ENCODE measurements at places on chromosomes 3 and 15. TPM values are rescaled to one million over a fixed set of nuclear protein-coding genes. Genes with fewer than 3 reads are reported as not detected.

GRCh38 chr3:155745795-155746550 is 1.1 kb upstream of the PLCH1 start:
- no peak for DNase-seq

ADGRG7 gene
- total RNA-seq = 26.5 TPM

DNA sequence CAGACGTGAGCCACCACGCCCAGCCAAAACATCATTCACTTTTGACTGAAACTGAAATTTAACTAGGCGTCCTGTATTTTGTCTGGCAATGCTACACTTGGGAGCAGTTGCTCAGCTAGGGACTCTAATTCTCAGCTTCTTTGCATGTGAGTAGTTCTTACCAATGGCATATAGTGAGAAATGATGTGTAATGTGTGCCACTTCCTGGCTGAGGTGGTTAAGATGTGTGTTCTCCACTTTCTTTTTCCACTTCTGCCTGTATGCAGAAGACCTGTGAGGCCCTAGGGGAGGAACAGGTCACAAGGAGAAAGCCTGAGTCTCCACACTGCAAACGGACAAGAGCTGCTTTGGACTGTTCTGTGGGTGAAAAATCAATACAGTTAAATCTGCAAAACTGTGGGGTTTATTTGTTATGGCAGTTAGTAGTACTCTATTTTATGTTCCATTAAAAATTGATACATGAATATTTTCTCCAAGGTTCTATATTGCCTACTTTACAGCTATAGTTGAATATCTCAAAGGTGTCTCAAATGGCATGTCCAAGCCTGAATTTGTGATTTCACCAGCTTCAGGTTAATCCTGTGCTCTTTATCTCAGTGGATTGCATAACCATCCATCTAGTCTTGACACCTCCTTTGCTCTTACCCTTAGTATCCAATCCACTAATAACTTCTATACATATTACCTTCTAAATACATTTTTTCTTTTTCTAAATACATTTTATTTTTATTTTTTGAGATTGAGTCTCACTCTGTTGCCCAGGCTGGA is 59.3 kb downstream of the NR1D2 start:
- DNase-seq = peak; percentile 35

MYLK gene
- not detected for total RNA-seq

- DNase-seq = peak; percentile 43
Observed at GRCh38 chr3:126913524-126913923, 69.4 kb upstream of the PLXNA1 start.

DNA sequence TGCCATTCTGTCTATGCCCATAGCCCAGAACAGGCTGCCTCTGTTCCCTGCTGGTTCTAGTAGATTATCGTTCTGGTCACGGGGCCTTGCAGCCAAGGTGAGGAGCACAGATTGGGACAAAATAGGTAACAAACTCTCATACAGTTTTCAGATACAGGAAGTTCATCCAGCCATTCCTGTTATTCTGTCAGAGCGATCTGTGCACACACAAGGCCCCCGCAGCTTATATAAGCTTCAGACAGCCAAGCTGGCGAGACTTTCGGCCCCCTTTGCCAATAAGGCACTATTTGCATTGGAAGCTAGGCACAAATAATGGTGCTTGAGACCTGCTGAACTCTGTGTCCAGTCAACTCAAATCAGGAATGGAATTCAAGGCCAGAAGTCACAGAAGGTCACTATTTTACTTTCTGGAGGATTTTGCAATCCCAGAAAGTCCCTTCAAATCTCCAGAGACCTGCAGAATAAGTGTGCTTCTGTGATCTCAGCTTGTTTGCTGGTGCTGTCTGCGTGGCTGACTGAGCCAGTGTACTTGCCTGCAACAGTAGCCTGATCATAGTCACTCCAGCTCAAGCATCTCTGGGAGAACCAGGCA is 69.4 kb downstream of the BFSP2 start:
- no peak for DNase-seq

ANKUB1 gene
- total RNA-seq = not detected

- DNase-seq = no peak
Observed at GRCh38 chr3:69214241-69214640, 91.8 kb upstream of the LMOD3 start.

DNA sequence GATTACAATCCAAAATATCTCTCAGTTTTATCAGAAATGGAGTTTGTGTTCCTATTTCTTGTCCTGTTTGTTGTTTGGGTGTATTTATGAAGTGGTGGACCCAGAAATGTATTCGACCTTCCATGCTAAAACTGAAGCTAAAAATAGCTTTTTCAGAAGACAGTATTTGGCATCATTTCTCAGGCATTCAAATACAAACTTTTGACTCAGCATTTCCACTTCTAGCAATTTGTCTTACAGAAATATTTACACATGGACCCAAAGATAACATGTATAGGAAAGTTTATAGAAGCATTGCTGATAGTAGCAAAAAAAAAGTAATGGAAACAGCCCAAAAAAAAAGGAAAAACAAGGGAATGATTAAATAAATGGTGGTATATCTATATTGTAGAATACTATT is 156.3 kb downstream of the HCN4 start:
- no peak for DNase-seq

DNA sequence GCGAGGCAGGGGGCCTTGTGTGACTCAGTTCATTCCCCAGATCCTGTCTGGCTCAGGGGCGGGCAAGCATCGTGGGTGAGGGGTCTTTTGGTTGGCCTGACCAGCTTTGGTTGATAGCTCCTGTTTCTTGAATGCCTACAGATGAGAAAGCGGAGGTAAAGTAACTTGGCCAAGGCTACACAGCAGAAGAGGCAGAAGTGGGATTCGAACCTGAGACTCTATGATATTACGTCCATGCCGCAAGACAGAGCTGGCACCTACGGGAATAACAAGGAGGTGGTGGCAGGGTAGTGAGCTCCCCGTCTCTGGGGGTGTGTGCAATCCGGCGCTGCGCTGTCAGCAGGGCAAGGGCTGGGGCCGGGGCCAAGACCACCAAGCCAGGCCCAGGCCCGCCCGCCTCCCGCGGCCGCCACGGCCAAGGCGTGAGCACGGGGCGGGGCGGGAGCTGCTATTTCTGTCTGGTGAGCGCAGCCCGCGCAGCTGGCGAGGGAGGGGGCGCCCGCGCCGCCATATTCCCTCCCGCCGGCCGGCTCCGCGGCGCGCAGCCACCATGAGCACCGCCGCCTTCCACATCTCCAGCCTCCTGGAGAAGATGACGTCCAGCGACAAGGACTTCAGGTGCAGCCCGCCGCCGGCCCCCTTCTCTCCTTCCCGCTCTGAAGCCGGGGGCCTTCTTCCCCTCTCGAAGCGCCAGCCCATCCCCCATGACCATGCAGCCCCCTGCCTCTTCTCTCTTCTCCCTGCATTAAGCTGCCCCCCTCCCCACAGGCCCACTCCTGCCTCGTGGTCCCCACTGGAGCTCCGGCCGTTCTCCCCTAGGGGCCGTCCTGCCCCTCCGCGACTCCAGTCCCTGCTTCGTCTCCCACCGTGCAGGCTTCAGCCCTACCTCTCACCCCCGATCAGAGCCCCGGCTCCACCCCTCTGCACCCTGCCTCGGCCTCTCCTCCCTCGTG is at the start of gene CAND2:
Gene CAND2, plus strand, starts transcription at position 510 of the 953 bp plus-strand sequence. Its CDS starts 41 bp downstream, at position 551.
- no peak for DNase-seq

GRCh38 chr3:152710549-152710948 is 124.4 kb upstream of the P2RY1 start:
- DNase-seq = no peak

CORO2B gene
- total RNA-seq = not detected

CLEC3B gene
- 0.29 TPM for total RNA-seq

DNA sequence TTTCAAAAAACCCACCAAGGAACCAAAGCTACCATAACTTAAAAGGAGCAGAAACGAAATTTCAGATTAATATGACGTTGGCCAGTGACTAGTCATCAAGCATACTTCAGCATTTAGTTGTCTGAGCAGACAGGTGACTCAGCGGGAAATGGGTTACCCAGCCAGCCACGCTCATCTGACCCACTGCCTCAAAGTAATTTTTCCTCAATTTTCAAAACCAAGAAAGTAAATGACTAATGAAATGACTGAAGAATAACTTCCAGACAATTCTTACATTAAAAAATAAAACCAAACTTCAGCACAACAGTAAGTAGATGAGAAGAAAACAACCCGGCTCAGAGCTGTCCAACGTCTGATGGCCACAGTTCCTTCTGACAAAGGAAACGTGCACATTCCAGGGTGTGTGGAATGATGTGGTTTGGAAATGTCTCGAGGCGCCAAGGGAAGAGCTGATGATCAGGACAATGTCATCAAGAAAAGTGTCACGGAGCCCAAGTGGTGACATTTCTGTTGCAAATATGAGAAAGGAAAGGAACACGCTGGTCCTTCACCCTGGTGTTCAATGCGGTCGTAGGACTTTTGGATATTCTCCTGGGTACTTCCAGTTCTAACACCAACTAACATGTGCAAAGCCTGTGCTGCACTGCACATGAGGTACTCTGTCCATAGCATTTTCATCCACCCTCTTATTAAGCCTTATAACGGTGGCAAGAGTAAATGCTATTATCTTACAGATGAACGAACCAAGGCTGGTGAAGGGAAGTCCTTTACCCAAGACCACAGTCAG is 79.1 kb downstream of the FOXP1 start:
- no peak for DNase-seq

GRCh38 chr3:196501316-196502044 is 2.1 kb downstream of the RNF168 start:
- DNase-seq = no peak

GRCh38 chr15:77702211-77702957 is 69.7 kb upstream of the LINGO1 start:
- peak; percentile 44 for DNase-seq

ZBBX gene
- not detected for total RNA-seq

DNA sequence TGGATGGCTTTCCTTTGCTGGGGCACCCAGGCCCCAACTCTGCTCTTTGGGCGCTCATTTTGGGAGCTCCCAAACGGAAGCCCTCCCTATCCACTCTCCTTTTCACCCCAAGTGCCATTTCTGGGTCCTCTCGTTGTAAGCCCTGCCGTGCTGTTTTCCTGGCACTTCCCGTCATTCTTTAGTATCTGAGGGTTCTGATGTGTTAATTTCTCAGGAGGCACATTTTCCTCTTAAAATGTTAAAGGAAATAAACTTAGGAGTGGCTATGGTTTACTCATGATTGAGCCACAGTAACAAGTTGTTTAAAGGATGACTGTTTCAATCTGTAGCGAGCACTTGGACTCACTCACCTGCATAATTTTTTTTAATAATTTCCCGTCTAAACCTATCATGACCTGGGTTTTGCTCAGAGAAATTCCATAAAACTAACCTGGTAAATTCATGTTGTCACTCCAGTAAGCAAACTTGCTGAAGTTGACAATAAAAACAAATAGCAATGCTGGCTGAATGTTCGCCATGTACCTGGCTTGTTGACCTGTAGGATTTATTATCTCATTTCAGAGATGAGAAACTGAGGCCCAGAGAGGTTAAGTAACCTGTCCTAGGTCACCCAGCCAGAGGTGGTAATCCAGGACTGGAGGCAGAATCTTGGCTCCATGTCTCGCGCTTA is 10.6 kb downstream of the ALDH1A3 start:
- DNase-seq = no peak

GRCh38 chr3:87975716-87976115 is 83.1 kb downstream of the CGGBP1 start:
- DNase-seq = no peak

SERPINI2 gene
- not detected for total RNA-seq

DNA sequence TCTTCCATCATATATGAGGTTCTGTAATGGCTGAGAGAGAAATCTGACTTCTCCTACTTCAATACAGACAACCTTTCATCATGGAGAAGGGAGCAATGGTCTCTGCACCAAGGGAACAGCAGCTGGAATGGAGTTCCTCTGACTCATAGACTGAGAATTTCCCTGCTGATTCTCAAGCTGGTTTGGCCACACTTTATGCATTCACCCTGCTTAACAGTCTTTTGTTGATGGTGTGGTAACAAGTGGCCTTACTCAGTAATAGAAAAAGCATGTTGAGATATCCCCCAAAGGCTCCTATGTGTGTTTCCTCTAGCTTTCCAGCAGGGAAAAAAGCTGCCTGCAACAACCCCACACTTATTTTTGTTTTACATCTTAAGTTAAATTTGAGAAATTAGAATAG is 138.1 kb downstream of the GREM1 start:
- DNase-seq = no peak

DNA sequence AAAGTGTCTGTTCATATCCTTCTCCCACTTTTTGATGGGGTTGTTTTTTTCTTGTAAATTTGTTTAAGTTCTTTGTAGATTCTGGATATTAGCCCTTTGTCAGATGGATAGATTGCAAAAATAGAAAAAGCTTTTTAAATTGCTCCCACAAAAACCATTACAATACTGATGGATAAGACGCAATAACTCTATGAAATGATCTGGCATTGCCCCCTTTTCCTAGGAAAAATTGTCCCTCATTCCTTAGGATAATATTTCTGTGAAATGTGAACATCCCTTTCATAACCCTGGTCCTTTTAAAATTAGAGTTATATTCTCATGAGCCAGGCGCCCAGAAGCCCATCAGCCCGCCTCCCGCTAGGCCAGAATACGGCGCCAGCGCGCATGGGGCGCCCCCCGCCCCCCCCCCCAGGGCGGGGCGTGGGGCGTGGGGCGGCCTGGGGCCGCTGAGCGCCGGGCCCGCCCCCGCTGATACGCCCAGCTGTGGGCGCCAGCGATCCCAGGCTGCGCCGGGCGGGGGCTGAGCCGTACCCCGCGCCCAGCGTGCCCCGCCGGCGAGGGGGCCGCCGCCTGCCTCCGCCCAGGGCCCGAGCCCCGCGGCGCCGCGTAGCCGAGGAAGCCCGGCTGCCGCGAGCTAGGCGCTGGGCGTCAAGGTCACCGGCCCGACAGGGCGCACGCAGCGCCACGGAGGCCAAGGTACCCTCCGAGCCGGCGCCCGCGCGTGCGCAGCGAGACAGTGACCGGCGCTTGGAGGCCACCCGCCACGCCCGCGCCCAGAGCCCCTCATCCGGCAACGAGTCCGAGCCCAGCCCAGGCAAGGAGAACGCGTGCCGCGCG is 11.1 kb upstream of the ROPN1B start:
- DNase-seq = no peak

DNA sequence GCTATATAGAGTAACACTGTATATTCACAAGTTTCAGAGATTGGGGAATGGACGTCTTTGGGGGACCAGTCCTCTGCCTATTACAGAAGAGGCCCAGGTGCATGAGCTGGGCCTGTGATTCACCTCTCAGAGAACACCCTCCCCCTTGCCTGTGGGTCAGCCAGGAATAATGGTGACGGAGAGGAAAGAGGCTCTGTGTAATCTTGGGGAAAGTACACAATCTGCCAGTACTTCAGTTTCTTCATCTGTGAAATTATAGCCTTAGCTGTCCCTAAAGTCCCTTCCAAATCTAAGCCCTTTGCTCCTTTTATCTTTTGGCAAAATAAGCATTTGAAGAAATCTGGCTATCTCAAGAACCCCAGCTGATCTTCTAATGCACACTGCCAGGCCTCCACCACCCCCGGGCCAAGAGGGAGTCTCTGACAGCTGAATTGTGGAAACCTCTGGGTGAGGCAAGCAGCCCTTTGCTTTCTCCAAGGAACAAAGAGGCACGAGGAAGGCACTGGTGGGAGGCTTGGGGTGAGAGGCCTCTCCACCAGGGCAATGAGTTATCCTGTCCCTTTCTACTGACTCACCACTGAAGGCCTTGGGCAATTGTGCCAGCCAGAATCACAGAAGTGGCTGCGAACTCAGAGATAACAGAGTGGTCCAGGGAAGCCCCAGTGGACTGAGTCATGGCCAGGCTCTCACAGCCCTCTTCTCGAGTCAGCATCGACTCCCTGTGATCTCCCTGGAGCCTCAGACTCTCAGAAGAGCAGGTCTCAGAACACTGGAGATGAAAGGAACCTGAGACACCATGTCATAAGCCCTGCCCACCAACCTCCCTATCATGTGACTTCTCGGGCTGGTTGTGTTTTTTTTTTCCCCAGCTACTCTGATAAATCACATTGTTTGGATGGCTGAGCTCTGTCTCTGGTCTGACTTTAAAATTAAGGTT is 31.8 kb downstream of the CCNL1 start:
- peak; percentile 66 for DNase-seq
